ENCODE measurements at places on chromosomes 16 and 17.

- no peak for DNase-seq
These were observed 507.1 kb downstream of the WWOX start for GRCh38 chr16:78606545-78606944.

- no peak for DNase-seq
These were observed 47.5 kb upstream of the CCL2 start for GRCh38 chr17:34207572-34207971.

- no peak for DNase-seq
These were observed 393.3 kb upstream of the CDH11 start for GRCh38 chr16:65515193-65515592.

DNA sequence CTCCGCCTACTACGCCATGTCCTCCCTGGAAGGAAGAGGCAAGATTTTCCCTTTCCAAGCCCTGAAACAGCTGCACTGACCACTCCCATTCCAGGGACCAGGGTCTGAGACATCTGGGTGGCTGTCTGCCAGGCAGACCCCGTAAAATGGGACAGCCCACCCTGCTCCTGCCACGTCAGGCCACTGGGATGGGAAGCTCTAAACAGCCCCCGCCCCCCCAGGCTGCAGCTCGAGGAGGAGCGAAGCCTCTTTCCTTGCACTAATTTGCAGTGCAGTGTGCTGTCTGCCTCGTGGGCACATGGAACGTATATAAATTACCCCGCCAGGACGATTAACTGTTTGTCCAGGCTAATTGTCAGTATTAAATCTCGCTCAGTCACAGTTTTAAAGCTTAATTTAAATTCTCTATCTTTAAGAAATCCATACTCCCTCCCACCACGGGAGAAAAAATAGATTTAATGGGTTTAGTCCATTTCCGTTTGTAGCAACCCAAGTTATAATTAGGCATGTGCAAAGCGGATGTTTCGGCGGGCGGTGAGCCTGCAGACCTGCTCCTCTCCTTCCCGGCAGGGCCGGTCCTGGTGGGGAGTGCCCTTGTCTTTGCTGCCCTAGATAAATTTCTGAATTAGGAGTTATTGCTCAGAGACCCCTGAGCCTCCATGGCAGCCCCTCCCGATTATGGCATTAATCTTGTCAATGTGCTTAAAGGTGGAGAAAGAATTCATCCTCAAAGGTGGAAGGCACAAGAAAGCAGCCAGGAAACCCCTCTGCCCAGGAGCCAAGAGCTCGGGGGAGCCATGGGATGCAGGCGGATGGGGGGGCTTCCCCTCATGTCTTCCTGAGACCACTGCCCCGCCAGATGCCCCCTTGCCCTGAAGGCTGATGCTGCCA, 268.0 kb upstream of the TNRC6C start:
- no peak for DNase-seq

- peak; percentile 11 for DNase-seq
These were observed 29.3 kb downstream of the MXRA7 start for GRCh38 chr17:76681222-76682137.

- no peak for DNase-seq
These were observed 434 bp downstream of the CEMP1 start for GRCh38 chr16:2530629-2531318.

GRCh38 chr17:68019675-68020408, 15.7 kb upstream of the KPNA2 start:
- peak; percentile 86 for DNase-seq

DNA sequence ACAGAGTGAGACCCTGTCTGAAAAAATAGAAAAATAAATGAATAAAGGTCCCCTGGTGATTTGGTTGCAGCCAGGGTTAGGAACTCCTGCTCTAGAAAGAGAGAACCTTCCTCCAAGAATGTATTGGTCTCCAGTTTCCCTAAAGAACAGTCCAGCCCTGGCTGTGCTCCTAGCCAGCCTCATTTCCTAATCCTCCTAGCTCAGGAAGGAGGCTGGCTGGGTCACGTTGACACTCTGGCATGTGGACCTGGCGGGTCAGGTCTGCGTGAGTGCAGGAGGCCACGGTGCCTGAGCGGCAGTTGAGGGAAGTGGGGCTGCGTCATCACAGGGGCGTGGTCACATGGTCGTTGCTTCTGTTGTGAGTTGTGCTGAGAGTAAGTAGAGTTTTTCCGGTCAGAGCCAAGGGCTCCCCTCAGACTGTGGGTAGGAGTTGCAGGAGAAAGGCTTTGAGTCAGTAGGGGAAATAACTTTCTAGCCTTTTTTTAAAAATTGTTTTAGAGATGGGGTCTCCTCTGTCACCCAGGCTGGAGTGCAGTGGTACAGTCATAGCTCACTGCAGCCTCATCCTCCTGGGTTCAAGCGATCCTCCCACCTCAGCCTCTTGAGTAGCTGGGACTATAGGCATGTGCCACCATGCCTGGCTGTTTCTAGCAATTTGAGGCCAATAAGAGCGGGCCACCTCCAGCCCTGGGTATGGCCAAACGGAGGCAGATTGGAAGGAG, 194.0 kb upstream of the CIBAR2 start:
- no peak for DNase-seq

Measured in NCI-H446 treated with DMSO at 0.1 percent for 48 hours (cell line).